ENCODE measurements at places on chromosomes 4 and X.

- DNase-seq = no peak
Observed at GRCh38 chrX:104419211-104419610, 146.8 kb upstream of the IL1RAPL2 start.

- DNase-seq = no peak
Observed at GRCh38 chrX:154892296-154892695, 6.1 kb downstream of the F8A1 start.

- no peak for DNase-seq
Observed at GRCh38 chrX:152028579-152028978, 54.1 kb upstream of the GABRE start.

DNA sequence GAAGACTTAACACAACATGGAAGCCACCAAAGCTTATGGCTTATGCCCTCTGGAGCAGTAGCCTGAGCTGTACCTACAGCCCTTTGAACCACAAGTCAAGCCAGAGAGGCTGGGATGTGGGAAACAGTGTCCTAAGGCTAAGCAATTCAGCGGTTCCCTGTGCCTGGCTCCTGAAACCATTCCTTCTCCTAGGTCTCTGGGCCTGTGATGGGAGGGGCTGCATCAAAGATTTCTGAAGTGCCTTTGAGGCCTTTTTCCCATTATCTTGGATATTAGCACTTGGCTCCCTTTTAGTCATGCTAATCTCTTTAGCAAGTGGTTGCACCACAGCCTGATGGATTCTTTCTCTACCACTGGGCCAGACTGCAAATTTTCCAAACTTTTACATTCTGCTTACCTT lies 140.5 kb upstream of the NUDT10 start:
- DNase-seq = no peak

DNA sequence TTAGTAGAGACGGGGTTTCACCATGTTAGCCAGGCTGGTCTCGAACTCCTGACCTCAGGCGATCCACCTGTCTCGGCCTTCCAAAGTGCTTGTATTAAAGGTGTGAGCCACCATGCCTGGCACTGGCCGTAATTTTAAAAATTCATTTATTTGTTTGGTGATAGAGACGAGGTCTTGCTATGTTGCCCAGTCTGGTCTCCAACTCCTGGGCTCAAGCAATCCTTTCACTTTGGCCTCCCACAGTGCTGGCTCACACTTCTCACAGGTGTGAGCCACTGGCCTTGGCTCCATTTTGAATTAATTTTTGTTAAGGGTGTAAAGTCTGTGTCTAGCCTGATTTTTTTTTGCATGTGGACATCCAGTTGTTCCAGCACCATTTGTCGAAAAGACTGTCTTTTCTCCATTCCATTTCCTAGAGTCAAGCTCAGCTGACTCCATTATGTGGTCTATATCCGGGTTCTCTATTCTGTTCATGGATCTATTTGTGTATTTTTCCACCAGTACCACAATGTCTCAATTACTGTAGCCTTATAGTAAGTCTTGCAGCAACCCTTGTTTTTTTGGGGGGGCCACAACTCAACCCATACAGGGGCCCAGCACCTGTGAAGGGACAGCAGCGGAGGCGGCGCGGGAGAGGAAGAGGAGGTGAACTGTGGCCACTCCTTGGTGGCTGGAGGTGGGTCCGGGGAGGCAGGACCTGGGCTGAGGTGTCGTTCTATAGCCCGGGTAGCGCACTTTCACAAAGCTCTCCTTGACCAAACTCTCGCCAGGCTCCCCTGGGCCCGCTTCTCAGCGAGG lies 1.5 kb upstream of the NSD2 start:
- no peak for DNase-seq

DNA sequence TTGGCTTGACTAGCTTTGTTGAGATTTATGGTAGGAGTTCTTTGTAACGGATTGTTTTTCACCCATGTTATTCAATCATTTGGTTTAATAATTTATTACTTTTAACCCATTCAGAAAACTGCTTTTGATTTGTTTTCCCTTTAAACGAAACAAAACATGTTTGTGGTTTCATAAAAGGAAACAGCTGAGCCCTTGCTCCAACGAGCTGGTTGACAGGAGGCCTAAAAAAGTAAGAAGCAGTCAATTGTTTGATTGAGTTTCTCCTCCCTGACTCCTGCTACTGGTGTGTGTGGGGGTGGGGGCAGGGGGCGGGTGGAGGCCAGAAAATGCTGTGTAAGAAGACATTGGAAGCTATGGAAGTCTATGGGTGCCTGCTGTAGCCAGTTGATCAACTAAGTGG lies 102.8 kb downstream of the CHRDL1 start:
- DNase-seq = no peak

- DNase-seq = no peak
Observed at GRCh38 chrX:125262836-125263235, 56.8 kb upstream of the TEX13C start.

GRCh38 chr4:26099967-26100366 lies 185.9 kb downstream of the SMIM20 start:
- DNase-seq = no peak

DNA sequence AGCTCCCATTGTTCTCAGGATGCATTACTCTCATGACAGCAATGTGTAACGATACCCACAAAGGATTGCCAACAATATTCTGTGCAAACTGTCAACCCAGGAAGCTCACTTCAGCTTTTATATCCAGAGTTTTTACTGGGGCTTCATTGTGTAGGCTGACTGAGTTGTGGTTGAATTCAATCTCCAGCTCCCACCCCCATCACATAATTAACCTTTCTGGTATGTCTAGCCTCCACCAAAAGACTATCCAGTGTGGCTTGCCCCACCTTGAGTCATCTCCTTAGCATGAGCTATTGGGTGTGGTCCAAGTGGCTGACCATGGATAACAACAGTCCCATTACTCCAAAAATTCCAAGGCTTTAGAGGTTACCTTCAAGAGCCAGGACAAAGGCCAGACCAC lies 17.7 kb upstream of the TAB3 start:
- DNase-seq = no peak

- DNase-seq = no peak
Observed at GRCh38 chrX:46327566-46328115, 217.6 kb downstream of the ZNF674 start.

- peak; percentile 34 for DNase-seq
Observed at GRCh38 chrX:16882702-16883486, 12.7 kb upstream of the RBBP7 start.

DNA sequence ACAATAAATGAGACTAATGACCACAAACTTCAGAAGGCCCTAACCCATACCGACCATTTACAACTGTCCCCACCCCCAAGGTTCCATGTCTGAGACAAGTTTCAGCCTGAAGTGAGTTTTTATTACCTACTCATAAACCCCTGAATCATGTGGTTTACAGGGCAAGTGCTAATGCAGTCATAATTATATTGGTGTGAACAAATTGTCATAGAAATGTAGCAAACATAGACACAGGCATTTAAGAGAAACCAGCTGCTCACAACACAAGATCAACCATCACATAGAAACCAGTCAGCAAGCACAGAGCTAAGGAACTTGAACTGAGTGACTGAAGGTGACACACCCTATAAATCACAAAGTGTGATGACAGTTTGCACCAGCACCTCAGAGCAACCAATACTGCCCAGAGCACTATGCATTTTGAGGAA lies 173.8 kb upstream of the MID1 start:
- DNase-seq = no peak

- DNase-seq = no peak
Observed at GRCh38 chr4:141301216-141301615, 80.5 kb downstream of the ZNF330 start.

DNA sequence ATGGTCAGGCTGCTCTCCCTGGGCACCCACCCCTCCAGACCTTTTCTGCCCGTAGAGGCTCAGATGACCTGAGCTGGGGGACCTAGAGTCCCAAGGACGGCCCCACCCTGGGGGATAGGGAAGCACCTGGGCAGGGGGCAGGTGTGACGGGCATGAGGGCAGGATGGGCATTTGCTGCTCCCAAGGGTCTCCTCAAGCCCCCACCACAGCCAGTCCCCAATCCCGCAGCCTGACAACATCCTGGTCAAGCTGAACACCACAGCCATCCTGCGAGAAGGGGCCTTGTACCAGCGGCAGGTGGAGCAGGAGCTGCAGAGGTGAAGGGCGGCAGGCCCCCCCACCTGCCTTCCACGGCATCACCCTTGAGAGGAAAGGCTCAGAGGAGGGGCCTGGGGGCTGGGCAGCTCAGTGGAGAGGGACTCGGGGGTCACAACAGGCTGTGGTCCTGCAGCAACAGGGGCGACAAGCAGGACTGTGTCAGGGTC lies 17.8 kb upstream of the RNF4 start:
- no peak for DNase-seq

- DNase-seq = no peak
Observed at GRCh38 chrX:115571712-115572111, 10.7 kb downstream of the PLS3 start.

GRCh38 chr4:67250131-67250896 lies 295.0 kb downstream of the CENPC start:
- no peak for DNase-seq

GRCh38 chrX:128848374-128848773 lies 674.9 kb downstream of the SMARCA1 start:
- DNase-seq = no peak

- no peak for DNase-seq
Observed at GRCh38 chrX:50779694-50780093, 34.3 kb downstream of the SHROOM4 start.

- no peak for DNase-seq
Observed at GRCh38 chr4:174012135-174012885, 271.2 kb downstream of the FBXO8 start.

GRCh38 chrX:155514225-155514624 lies 55.8 kb upstream of the F8A3 start:
- no peak for DNase-seq

GRCh38 chr4:124079174-124079780 lies 633.3 kb downstream of the ANKRD50 start:
- no peak for DNase-seq

DNA sequence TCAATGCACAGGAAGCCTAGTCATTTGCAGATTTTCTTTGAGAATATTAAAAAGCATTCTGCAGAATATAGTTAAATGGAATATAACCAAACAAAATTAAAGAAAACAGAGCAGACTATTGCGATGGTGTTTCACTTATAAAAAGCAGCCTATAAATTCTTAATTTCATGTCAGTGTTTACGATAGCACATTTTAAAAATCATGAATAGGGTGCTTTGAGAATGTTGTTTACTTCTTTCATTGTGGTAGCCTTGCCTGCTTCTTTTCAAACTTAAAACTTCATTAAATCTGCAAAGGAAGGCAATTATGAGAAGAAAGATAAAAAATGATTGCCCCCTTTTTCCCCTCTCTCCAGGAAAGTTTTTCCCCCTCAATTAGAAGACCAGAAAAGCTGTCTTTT lies 748.6 kb downstream of the CCSER1 start:
- no peak for DNase-seq

GRCh38 chrX:30483996-30484395 lies 93.6 kb downstream of the TASL start:
- DNase-seq = no peak

GRCh38 chrX:109281483-109282275 lies 200.2 kb downstream of the GUCY2F start:
- no peak for DNase-seq

DNA sequence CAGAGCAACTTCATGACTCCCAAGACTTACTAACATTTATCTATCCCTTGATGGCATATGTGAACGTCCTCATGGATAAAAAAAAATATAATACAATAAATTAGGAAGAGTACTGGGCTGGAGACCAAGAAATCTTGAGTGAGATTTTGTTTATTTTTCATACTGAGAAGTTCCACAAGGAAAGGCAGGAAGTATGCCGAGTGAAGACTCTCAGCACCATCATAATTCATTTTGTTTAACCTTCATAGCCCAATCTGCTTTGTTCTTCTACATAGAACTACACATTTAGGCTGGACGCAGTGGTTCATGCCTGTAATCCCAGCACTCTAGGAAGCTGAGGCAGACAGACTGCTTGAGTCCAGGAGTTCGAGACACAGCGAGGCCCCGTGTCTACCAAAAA lies 198.3 kb downstream of the NSUN7 start:
- DNase-seq = no peak

GRCh38 chrX:103739421-103739820 lies 28.7 kb downstream of the TMEM31 start:
- no peak for DNase-seq

- DNase-seq = no peak
Observed at GRCh38 chr4:185796176-185796575, 15.8 kb downstream of the SORBS2 start.

GRCh38 chr4:7909463-7910262 lies 30.0 kb downstream of the AFAP1 start:
- DNase-seq = no peak

- DNase-seq = no peak
Observed at GRCh38 chr4:182662551-182662950, 254.6 kb downstream of the DCTD start.

GRCh38 chr4:97142410-97142809 lies 1000.9 kb downstream of the STPG2 start:
- DNase-seq = no peak

- DNase-seq = no peak
Observed at GRCh38 chr4:108008721-108009120, 19.0 kb downstream of the HADH start.

DNA sequence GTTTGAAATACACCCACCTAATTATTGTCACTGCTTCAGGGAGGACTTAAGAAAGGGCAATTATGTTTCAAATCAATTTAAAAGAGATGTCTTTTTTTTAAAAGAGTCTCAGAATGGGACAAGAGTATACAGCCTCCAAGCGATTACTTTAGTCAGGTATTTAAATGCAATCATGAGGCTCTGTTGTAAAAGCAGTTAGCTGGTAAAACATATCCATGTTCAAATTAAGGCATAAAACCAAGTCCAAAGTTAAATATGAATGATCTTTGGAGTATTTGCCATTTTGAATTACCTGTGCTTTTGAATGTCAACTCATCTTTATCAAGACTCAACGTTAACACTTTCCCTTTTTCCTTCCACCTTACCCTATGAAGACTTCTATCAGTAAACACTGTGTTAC lies 13.7 kb downstream of the RPS6KA6 start:
- DNase-seq = no peak

- DNase-seq = no peak
Observed at GRCh38 chr4:74674750-74675149, 119.6 kb downstream of the BTC start.
